ENCODE measurements at places on chromosomes 13 and 19. TPM values are rescaled to one million over a fixed set of nuclear protein-coding genes. Genes with fewer than 3 reads are reported as not detected.

The IGSF23 gene
- total RNA-seq = not detected

The FCER2 gene
- total RNA-seq = not detected

The CAMSAP3 gene
- total RNA-seq = 16.3 TPM

The CACNA1A gene
- total RNA-seq = 39.5 TPM

The NLRP11 gene
- total RNA-seq = not detected

The MIA gene
- not detected for total RNA-seq

The ZNF525 gene
- total RNA-seq = 37.5 TPM

The ZNF446 gene
- total RNA-seq = 8.6 TPM

The PEAK3 gene
- total RNA-seq = under 0.01 TPM

The DMKN gene
- total RNA-seq = under 0.01 TPM

The DAND5 gene
- total RNA-seq = under 0.01 TPM

The RAB3A gene
- 42.0 TPM for total RNA-seq

The IGFL2 gene
- 0.82 TPM for total RNA-seq

The TMEM238 gene
- 0.41 TPM for total RNA-seq

The MVB12A gene
- total RNA-seq = 17.5 TPM

The TNFSF9 gene
- 2.0 TPM for total RNA-seq

The TLE2 gene
- 5.3 TPM for total RNA-seq

Measured in frontal cortex (tissue), 4 donors.